ENCODE measurements at places on chromosomes 4 and X. TPM values are rescaled to one million over a fixed set of nuclear protein-coding genes. Genes with fewer than 3 reads are reported as not detected.

Gene IL1RAPL1
- 0.19 TPM for total RNA-seq

Gene NCAPG
- 47.4 TPM for total RNA-seq

Gene TLR10
- total RNA-seq = not detected

Gene CLDN22
- 0.14 TPM for total RNA-seq

Gene LIMCH1
- total RNA-seq = 3.2 TPM

Gene NSD2
- 124 TPM for total RNA-seq

Gene RHOXF2B
- total RNA-seq = not detected

Gene CFAP99
- not detected for total RNA-seq

Gene UGT2B11
- not detected for total RNA-seq

Gene TAF7L
- 0.22 TPM for total RNA-seq

Gene MTTP
- 0.42 TPM for total RNA-seq

Gene USP27X
- 7.1 TPM for total RNA-seq

Gene GPR82
- total RNA-seq = not detected

Gene SLC9B2
- total RNA-seq = 11.3 TPM

Gene KCNIP4
- total RNA-seq = not detected

Gene SH3D19
- 29.6 TPM for total RNA-seq

DNA sequence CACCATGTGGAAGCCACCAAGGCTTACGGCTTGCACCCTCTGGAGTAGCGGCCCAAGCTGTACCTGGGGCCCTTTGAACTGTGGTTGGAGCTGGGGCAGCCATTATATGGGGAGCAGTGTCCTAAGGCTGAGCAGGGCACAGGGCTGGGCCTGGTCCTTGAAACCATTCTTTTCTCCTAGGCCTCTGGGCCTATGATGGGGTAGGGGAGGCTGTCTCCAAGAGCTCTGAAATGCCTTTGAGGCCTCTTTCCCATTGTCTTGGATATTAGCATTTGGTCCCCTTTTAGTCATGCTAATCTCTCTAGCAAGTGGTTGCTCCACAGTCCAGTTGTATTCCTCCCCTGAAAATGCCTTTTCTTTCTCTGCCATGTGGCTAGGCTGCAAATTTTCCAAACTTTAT lies 96.4 kb upstream of the ARX start:
- no peak for DNase-seq

DNA sequence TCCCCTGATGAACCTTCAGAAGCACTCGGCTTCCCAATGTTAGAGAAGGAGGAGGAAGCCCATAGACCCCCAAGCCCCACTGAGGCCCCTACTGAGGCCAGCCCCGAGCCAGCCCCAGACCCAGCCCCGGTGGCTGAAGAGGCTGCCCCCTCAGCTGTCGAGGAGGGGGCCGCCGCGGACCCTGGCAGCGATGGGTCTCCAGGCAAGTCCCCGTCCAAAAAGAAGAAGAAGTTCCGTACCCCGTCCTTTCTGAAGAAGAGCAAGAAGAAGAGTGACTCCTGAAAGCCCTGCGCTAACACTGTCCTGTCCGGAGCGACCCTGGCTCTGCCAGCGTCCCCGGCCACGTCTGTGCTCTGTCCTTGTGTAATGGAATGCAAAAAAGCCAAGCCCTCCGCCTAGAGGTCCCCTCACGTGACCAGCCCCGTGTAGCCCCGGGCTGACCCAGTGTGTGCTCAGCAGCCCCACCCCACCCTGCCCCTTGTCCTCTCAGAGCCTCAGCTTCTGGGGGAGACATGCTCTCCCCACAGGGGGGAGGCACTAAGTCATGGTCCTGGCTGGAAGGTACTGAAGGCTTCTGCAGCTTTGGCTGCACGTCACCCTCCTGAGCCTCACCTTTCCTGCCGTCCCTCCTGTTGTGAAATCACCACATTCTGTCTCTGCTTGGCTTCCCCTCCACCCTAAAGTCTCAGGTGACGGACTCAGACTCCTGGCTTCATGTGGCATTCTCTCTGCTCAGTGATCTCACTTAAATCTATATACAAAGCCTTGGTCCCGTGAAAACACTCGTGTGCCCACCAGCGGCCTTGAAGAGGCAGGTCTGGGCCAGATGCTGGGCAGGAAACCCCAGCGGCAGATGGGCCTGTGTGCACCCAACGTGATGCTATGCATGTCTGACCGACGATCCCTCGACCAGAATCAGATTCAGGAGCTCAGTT lies 34.7 kb downstream of the NOP14 start:
- no peak for DNase-seq

- no peak for DNase-seq
These were observed 239.7 kb downstream of the QDPR start for GRCh38 chr4:17272154-17272553.

DNA sequence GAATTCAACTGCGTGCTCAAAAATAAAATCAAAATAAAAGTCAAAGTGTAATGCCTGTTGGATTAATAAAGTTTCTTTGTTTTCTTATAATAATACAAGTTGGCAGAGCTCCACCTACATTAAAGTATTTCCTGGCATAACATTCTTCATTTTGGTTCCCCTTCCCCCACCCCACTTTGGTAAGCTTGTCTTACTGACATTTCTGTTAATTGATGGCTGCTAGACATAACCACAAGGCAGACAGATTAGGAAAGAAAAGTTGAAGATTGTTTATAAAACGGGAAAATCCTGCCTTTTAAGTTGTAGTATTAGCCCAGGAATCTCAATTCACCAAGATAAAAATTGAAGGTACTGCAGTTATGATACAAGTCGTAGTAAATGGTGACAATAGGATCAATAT lies 246.5 kb upstream of the RPS6KA3 start:
- no peak for DNase-seq

DNA sequence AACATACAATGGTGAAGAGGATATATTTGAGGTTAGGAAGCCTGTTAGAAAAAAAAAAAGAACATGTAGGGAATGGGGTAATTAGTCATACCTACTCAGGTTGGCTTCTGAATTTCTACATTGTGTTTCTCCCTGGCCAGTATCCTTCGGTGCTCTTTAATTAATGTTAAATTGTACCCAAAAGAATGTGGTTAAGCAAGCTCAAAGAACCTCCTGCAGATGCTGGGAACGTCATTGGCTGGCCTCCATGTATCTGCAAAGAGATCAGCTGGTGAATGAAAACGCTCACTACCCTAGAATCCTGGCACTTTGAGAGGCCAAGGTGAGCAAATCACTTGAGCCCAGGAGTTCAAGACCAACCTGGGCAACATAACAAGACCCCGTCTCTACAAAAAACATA lies 942.3 kb upstream of the PRKX start:
- DNase-seq = no peak

GRCh38 chr4:174263445-174263736 lies 20.1 kb downstream of the FBXO8 start:
- DNase-seq = no peak

DNA sequence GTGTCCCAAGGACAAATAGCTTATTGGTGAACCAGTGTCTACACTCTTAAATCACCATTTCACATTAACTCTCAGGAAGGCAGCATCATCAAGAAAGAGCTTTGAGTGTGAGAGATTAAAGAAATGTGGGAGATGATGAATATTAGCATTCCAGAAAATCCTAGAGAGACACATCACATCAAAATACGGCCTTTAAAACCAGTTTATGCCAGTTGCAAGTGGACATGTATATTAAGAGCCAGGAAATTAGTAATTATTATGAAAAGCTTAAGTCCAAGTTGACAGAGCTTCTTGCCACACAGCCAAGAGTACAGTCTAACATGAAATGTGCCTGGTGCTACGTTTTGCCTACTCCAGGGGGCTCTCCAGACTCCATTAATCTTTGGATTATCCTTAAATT lies 503.0 kb upstream of the BOD1L1 start:
- DNase-seq = no peak

GRCh38 chrX:57313583-57314215 lies 27.2 kb downstream of the FAAH2 start:
- DNase-seq = no peak

GRCh38 chrX:84078991-84079390 lies 109.0 kb downstream of the RPS6KA6 start:
- DNase-seq = no peak

DNA sequence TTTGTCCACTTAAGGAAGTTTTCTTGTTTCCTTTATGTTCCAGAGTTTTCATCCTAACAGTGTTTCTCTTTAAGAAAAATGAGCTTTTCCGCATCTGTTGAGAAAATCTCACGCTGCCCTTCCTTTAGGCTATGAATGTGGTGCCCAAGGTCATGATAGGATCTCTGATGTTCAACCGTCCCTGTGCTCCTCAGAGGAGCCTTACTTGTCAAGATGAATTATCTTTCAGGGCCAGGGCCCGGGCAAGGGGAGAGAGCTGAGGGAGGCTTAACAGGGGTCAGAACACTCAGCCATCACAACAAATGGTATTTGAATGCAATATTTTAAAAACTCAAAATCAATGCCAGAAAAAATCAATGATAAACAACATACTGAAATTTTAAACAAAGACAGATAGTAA lies 6.2 kb upstream of the NELFA start:
- no peak for DNase-seq

- no peak for DNase-seq
These were observed 466.1 kb downstream of the C4orf33 start for GRCh38 chr4:129561886-129562671.

DNA sequence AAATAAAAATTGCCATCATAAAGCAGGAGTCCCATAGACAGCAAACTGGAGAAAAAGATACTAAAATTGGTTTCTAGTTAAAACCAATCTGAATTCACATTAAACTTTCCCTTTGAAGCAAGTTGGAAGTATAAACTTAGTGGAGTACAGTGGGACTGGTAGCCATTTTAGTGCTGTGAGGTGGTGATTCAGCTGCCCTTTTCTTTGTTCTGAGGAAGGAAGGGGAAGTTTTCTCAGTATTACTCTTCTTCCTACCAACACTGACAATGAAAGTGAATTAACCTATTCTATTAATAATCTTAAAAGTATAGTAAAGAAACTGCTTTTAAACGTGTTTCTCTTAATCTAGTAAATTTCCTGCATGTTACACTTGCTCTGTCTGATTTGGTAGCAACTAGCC lies 36.7 kb downstream of the SLC9A6 start:
- no peak for DNase-seq

GRCh38 chrX:13756381-13756780 lies 21.8 kb downstream of the OFD1 start:
- DNase-seq = no peak

DNA sequence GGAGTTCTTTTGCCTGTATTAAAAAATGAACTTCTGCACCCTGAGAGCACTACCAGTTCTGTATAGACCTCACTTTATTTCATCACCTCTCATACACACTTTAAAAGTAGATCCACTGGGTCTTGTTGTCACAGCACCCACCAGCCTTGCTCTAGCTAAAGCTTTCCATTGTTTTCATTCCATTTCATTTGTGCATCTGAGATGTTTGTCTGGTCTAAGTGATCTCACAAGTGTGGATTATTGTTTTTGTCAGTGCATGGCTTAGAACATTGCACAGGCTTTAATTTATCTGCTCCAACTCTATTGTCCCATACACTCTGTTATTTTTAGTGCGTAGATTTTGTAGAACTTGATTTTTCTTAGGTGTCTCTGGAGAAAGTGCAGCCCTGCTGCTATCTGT lies 1157.5 kb upstream of the PABPC4L start:
- DNase-seq = no peak

DNA sequence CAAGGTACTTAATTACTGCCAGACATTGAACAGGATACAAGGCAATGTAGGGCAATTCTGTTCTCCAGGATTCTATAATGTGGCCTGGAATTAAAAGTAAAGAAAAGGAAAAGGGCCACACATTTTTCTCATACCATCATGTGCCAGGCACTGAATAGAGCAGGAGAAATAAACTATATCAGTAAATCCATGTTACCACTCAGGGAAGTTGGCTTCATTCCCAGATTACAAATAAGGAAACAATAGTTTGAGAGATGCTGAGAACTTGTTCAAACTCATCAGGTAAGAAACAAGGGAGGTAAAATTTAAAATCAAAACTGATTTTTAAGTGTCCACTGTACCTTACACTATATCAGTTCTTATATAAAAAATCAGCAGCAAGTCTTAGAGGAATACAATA lies 645.0 kb upstream of the ATOH1 start:
- no peak for DNase-seq

- no peak for DNase-seq
These were observed 782 bp downstream of the ARHGAP24 start for GRCh38 chr4:85475631-85476233.

DNA sequence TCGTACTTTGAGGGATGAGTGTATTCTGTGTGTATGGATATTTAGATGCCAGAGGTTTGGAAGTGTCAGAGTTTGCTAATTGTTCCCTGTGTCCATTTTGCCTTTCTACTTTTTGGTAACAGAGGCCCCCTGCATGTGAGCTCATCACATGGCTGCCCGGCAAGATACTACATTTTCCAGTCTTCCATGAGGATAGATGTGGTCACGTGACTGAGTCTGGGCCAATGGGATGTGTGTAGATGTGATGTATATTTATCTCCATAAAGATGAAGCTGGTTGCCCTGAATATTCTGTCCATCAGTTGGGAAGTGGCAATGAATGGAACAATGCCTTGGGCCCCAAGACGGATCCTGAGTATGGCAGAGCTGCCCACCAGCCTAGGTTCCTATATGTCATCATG lies 29.0 kb upstream of the SMS start:
- no peak for DNase-seq

DNA sequence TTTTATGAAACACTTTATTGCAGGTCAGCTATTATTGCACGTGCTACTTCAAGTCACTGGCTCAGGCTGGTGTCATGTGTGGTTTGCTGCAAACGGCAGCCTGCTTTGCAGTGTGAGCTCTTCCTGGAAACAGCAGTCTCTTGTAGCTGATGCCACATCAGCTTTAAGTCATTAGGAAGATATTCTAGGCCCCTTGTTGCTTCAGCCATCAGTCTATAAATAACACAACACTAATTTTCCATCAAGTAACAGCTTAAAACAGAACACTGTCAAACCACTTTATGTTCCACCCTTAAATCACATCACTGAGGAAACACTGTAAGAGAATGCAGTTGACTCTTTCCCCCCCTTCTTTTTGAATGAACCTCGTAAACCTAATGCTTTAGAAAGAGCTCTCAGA lies 93.8 kb downstream of the GATB start:
- peak; percentile 19 for DNase-seq

GRCh38 chr4:100095729-100096595 lies 94.3 kb downstream of the DDIT4L start:
- peak; percentile 81 for DNase-seq

DNA sequence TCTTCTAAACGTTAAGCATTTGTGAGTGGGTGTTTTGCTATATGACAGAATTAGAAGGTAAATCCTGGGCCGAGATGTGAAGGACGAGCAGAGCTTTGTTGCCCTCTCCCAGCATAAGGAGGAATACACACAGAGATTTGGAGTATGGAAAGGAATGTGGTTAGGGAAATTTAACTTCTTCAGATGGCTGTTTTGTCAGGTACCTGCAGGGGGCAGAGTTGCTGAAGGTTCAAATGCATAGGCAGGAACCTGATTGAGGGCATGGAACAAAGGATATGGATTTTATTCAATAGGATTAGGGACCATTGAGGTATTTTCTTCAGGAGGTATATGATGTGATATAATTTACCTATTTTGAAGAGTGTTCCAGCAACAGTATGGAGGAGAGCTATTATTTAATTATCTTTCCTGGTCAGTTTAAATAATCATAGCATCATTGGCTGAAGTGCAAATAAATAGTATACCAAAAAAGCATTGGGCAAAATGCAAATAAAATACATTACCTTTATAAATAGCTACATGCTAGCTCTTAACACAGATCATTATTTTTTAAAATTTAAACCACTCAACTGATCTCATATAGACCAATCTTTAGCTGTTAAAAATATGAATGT lies 143.6 kb downstream of the SLIT2 start:
- DNase-seq = peak; percentile 90

All from endodermal cell (in vitro differentiated cells).